Nephron progenitor cell (in vitro differentiated cells): ENCODE measurements at places on chromosomes 4 and X.

GRCh38 chrX:2691543-2692220 lies 587 bp downstream of the CD99 start:
- peak; percentile 40 for DNase-seq

DNA sequence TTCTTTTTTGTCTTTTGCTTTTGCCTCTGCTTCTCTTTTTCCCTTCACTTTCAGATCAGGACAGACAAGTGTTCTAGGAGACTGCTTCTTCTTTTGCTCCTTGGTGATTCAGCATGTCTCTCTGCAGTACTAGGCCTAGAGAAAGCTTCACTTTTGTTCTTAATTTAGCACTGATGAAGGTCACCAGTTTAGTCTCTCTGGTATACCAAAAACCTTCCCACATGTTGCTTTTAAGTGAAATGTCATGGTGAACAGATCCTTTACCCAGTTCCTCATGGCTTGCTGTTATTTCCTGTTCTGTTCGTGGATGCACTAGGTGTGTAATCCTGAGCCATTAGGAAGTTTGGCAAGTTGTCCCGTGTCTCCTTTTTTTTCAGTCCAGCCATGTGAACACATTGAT lies 53.3 kb downstream of the NBDY start:
- DNase-seq: no peak

- DNase-seq: peak; percentile 37
These were observed 15.9 kb downstream of the SH3TC1 start for GRCh38 chr4:8215001-8215427.

GRCh38 chr4:40070387-40070786 lies 13.7 kb downstream of the N4BP2 start:
- DNase-seq: no peak

- DNase-seq: no peak
These were observed 235.1 kb downstream of the NR3C2 start for GRCh38 chr4:148207068-148207467.

GRCh38 chrX:17642891-17643290 lies 94.4 kb upstream of the SCML1 start:
- no peak for DNase-seq

DNA sequence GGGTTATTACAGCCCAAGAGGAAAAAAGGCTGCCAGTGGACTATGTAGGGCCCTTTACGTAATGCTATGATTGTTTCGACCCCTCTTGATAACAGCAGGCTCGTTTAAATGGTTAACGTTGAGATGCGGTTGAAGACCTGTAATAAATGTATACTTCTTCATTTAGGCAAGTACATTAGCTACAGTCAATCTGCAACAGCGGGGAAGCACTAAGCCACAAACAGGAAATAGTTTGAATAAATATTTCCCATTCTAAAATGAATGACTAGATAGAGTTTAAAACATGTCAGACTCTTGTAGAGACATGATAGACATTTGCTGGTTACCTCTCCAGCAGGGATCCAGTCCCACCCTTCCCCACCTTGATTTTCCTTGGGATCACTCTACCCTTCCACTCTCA lies 38.1 kb upstream of the STIM2 start:
- no peak for DNase-seq

GRCh38 chrX:46582966-46583365 lies 9.4 kb downstream of the CHST7 start:
- DNase-seq: no peak
